ENCODE measurements at places on chromosomes 4 and X. TPM values are rescaled to one million over a fixed set of nuclear protein-coding genes. Genes with fewer than 3 reads are reported as not detected.

GRCh38 chrX:39261446-39262147 is 460.3 kb downstream of the MID1IP1 start:
- peak; percentile 35 for DNase-seq

DNA sequence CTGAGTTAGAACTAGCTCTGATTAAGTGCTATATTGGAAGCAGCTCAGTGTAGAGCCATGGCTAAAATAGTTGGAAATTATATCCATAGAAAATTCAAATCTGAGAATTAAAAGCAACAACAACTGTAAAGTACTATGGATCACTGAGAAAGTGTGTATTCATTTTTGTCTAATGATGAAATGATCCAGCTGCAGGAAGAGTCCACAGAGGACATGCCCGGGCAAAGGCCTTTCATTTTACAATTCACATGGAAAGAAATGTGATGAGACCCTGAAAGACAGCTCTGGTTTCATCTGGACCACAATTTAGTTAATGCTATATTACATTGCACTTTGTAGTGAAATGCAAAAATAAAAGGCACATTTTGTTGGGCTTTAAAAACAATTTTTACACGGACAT is 196.8 kb upstream of the FAT1 start:
- DNase-seq: no peak

The CXCL6 gene
- total RNA-seq: 17.1 TPM

GRCh38 chr4:116229420-116229819 is 856.0 kb downstream of the TRAM1L1 start:
- no peak for DNase-seq

- no peak for DNase-seq
Observed at GRCh38 chr4:26607776-26608175, 23.9 kb downstream of the TBC1D19 start.

- DNase-seq: no peak
Observed at GRCh38 chr4:1226144-1226481, 22.8 kb downstream of the CTBP1 start.
